ENCODE measurements at places on chromosomes 5 and 9.
A peak's percentile ranks its signal among the peaks of the same experiment; 100 is the strongest.

DNA sequence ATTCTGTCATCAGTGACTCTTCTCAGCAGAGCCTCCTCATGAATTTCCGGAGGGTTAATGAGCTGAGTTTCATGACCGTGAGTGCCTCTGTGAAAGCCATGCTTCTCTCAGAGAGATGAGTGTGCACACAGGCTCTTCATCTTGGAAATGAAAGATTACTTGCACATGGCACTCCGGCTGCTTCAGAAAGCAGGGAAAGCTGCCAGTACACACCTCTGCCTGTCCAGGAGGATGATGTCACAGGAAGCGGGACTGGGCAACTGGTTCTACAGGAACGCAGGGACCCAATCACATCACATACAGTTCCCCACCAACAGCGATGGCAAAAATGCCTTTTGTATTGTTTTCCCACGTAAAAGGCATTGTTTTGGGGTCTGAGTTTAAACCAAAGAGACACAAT, 286.0 kb upstream of the DAP start:
- no peak for DNase-seq

GRCh38 chr5:151195622-151196021, 28.3 kb downstream of the CCDC69 start:
- DNase-seq, result no peak

DNA sequence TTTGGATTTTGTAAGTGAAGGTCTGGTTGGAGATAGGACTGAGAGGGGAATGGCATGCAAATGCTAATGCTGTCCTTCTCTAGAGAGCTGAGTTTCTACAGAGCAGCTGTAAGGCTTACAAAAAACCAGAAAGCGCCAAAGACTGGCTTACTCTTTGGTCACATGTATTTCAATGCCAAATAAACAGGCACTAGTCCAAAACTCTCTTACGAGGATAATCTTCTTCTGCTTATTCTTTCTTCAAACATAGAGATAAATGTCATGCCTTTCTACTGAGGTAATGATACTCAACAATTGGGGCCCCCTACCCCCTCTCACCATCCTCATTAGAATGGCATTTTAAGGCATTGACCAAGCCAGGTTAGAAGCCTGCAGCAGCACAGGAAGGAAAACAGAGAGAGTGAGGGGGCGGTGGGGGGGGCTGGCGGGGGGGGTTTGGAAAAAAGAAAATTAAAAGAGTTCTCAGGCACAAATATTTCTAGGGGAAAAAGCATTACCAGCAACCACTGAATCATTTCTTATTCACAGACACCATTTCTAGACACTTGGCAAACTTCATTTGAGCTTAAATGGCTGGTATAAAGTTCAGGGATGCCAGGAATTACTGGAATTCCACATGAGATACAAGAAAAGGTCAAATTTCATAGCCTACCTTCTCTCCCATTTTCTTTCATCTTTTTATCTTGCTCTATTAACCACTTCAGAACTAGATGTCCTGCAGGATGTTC, 34.0 kb downstream of the PUM3 start:
- DNase-seq, result no peak

- no peak for DNase-seq
These were observed 36.2 kb downstream of the KIF4B start for GRCh38 chr5:155049569-155050383.

- no peak for DNase-seq
These were observed 108.8 kb upstream of the CD180 start for GRCh38 chr5:67305401-67305800.

- DNase-seq, result no peak
These were observed 24.1 kb downstream of the PCSK1 start for GRCh38 chr5:96408841-96409538.

- DNase-seq, result no peak
These were observed 22.0 kb downstream of the C9orf57 start for GRCh38 chr9:72038408-72038807.

- DNase-seq, result no peak
These were observed 168.3 kb downstream of the LPAR1 start for GRCh38 chr9:110869931-110870330.

DNA sequence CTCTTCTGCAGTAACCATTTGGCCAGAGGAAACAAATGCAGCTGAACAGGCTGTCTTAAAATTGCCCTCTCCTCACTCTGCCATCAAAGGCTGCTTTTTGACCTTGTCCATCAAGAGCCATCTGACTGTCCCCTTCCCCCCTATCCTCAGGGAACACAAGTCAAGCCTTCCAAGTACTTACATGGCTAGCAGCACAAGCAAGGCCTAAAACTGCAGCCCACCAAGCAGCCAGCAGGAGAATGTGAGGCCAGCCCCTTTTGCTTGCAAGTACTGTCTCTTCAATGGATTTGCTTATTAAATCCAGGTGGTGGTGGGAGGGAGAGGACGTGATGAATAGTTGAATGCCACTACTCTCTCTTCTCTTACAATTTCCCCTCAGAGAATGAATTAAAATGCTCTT, 83.5 kb downstream of the HTR1A start:
- DNase-seq, result no peak

DNA sequence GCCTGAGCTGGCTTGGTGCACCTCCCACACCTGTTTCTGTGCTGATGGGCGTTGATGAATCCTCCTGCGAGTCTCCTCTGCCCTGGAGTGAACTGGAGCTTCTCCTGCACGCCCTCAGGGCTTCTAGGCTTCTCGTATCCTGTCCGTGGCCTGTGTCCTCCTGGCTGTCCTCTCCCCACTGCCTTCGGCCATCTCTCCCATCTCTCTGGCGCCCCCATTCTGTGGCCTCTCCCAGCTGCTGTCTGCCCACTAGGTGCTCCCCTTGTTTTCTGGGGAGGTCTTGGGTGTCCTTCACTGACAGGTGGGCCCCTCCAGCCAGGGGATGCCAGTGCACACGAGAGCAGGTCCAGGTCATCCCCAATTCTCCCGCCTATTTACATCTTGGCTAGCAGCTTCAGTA, 28.8 kb downstream of the AHRR start:
- DNase-seq, result no peak

- no peak for DNase-seq
These were observed 23.3 kb downstream of the KCNV2 start for GRCh38 chr9:2740616-2741015.

DNA sequence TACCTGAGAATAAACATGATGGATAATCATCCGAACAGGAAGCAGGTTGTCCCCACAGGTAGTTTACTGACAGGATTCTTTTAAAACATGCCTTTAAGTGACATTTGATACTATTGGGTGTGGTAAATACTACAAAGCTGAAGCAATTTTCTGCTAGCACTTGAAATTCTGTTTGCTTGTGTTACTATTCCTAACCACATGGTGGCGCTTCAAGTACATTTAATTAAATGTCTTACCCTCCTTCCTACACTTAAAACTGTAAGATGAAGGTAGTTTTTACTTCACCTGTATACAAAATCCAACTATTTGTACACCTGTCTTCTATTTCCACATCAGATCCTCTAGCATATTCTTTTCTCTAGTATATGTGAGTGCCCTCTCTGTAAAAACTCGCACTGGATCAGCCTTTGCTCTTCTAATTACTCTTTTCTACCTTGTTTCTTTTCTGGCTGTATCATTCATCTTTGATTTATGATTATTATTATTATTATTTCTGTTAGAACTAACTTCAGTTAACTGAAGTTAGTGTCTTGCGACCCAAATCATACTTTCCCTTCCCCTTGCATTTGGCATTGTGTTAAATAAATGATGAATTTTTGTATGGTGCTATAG, 18.4 kb downstream of the SLC25A46 start:
- DNase-seq, result no peak

- no peak for DNase-seq
These were observed 55.9 kb upstream of the PHF2 start for GRCh38 chr9:93520523-93520922.

DNA sequence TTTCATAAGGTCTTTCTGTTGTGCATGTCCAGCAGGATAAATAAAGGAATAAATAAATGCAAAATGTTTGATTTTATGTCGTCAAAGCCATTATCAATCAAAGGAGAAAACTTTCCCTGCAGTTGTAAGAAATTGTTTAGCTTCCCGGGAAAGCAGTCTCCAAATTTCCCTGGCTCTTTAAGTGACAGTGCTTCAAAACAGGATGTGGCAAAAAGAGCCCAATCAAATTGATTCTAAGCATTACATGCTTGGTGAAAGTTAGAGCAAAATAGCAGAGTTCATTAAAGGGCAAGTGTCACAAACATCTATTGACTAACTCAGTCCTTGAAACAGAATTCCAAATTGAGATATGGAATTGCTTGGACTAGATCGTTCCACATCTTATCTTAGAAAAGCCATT, 704.1 kb downstream of the PRELID2 start:
- no peak for DNase-seq

DNA sequence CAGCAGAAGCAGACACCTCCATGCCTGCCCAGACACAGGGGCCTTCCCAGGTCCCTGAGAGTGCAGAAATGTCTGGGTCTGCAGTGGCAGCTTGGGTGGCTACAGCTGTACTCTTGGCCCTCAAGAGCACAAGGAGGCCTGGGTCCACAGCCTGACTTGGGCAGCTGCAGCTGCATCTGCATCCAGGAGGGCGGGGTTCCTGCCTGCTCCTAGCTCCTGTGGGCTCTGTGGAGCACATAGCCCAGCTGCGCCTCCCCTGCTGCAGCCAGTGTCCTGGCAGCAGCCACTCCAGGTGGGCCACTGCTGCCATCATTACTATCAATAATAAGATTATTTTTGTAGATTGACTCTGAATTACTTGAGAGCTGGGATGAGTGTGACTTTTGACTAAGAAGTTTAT, 162.0 kb upstream of the PTCH1 start:
- DNase-seq, result no peak

DNA sequence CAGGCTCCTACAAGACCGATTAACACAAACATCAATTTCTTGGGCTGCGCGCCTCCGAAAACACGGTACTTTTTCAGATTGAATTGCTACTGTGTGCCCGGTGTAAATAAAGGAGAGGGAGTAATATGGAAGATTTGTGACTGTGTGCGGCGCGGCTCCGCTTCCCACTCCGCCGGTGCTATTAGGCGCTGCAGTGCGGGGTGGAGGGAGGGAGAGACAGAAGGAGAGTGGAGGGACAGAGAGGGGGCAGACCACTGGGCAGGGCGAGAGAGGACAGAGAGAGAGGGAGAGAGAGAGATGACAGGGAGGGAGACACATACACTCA, 24.7 kb upstream of the RNU6ATAC start:
- DNase-seq, result no peak

DNA sequence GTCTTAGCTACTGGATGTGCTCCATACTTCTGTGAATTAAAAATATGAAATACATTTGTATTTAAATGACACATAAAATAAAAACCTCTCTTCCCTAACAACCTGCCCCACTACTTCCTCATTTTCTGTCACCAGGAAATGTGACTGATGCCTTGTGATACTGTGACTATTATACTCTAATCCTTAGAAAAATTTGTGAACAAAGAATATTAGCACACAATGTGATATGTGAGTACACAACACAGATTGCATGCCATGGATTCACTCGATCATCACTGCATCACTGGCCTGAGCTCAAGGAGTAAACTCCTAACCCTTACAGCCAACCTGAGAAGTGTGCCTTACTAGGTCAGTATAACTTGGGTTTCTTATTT, 281.0 kb downstream of the EFNA5 start:
- DNase-seq, result no peak

GRCh38 chr5:41856644-41857491, 13.4 kb downstream of the OXCT1 start:
- peak; percentile 52 for DNase-seq

- DNase-seq, result no peak
These were observed 1578.3 kb downstream of the EFNA5 start for GRCh38 chr5:106092455-106092854.

- no peak for DNase-seq
These were observed 9.3 kb downstream of the STOM start for GRCh38 chr9:121360601-121361374.

DNA sequence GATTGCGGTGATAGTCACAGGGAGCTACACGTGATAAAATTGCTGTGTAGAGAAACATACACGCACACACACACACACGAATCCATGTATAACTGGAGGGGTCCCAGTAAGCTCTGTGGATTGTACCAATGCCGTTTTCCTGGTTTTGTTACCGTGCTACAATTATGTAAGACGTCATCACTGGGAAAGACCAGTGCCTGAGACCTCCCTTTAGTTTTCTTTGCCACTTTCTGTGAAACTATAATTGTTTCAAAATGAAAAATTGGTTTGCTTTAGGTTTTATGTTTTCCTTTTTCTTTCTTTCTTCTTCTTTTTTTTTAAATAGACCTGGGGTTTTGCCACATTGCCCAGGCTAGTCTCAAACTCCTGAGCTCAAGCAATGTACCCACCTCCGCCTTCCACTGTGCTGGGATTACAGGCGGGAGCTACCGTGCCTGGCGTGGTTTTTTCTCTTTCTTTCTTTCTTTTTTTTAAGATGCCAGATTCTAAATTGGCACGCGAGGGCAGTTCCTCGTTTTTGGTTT, 21.3 kb downstream of the OR2V2 start:
- DNase-seq, result no peak

- DNase-seq, result no peak
These were observed 23.2 kb upstream of the RNF20 start for GRCh38 chr9:101510459-101510858.

- DNase-seq, result no peak
These were observed 41.8 kb upstream of the DPYSL3 start for GRCh38 chr5:147551677-147552076.

DNA sequence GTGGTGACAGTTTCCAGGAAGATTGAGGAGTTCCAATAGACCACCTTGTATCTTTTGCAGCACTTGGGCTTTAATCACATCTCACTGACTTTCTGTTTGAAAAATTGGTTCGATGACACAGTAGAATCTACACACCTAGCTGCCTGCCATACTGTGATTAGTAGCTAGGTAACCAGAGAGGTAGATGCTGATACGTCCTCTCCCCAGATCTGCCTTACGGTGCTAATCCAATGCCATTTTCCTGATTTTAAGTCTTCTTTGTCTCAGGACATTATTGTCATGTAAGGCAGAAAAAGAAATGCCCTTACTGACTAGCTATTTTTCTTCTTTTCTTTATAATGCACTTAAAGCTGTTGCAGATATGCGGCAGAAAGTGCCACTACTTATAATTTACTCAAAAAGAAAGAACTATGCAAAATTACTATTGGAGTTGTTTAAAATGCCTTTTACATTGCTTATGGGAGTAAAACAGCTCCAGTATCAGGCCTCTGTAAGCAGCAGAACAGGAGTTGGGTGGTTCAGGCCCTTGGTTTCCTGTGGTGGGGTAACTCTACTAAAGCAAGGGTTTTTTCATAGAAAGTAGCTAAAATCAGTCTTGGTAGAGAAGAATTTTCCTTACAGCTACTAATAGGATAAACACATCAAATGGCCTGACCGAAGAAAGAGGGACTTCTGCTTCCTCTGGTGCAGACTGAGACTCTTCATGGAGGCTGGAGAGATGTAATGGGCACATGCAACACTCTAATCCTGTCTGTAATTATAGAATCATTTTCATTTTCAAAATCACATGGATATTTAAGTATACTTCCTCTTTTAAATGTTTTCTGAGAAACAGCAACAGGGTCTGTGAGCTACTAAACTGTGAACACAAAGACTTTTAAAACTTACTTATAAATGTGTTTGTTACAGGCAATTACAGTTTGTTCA, 177.2 kb downstream of the MAPKAP1 start:
- DNase-seq, result no peak

Data from ecto neural progenitor cell (in vitro differentiated cells).